Amygdala (tissue), 56 donors: ENCODE measurements at places on chromosomes 3 and 15.

GRCh38 chr3:101518421-101518871 lies 5.4 kb upstream of the SENP7 start:
- DNase-seq, result no peak

DNA sequence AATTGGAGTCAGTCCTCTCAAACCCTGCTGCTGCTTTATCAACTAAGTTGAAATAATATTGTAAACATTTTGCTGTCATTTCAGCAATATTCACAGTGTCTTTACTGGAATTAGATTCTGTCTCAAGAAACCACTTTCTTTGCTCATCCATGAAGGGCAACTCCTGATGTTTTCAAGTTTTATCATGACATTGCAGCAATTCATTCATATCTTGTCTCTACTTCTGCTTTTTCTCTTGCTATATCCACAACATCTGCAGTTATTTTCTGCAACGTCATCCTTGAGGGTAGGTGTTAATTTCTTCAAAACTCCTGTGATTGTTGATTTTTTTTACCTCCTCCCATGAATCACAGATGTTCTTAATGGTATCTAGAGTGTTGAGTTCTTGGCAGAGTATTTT lies 181.6 kb downstream of the EPHA6 start:
- no peak for DNase-seq

DNA sequence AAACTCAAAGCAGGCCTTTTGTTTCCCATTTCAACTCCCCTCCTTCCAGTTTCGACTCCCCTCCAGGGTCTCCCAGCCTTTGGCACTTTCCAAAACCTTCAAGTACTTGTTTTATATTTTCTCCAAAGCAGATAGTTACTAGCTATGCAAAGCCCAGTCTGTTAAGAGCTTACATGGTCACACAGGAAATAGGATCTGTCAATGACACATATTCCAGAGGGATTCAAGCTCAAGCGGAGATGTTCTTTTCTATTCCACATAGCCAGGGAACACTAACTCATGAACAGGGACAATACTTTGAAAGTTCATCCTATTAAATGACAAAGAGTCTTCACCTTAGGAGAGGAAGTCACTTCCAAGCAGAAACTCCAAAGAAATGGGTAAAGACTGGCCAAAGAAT lies 18.6 kb downstream of the SUCLG2 start:
- DNase-seq, result no peak

- no peak for DNase-seq
These were observed 750.4 kb upstream of the NR2F2 start for GRCh38 chr15:95580121-95580520.
